ENCODE measurements at places on chromosomes 2 and 18.

DNA sequence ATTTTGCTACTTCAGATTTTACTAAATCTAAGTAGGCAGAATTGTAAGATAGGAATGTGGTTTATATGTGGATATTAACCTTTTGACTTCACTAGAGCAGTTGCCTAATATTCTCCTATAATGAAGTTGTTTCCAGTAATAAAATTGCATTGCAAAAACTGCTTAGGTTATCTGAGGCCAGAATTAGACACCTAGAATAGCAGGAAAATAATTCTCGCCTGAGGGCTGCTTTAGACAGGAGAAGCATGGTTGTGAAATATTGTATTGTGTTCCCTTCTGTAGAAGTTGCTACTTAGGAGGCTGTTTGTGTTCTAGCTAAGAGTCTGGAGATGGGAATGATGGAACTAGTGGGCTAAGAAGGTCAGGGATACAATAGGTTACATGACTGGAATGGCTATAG, 146.3 kb downstream of the PLCL1 start:
- no peak for ATAC-seq

DNA sequence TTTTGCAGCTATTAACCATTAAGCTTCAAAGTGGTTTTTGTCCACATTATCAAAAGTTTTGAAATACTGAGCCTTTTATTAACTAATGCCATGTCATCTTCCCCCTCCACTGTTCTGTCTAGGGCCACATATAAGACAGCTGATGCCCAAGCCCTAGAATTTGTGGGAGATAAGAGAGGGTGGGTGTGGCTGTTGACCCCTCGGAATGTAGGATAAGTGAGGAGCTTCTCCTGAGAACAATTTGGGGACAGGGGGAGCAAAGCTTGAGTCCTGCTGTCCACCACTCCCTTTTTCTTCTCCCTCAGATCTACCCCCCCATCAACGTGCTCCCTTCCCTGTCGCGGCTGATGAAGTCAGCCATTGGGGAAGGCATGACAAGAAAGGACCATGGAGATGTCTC, 14.3 kb upstream of the ANKRD53 start:
- no peak for ATAC-seq

DNA sequence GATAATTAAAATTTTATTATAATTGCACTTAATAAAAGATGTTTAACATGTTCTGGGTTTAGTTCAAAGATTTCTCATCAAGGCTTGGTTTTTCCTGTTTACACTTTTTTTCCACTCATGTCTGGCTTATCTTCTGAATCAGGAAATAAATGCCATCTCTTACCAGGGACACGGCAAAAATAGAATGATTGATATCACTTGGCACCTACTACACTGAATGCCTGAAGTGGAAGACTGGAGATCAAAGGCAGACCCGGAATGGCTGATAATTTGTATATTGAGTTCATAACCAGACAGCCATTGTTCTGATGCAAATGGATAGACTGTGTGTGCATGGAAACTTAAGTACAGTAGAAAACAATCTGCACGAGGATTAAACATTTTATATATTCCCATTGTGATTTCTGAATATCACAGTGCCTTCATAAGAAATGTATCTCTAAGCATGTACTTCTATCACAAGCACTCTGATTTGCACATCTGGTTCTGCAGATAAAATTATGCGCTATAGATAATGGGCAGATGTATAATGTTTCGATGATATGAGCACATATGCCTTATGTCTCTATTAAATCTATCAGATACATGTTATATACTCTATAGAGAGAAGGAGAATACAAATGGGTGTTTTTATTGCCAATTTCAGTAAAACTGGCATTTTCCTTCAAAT, 304.8 kb downstream of the RND3 start:
- ATAC-seq = no peak

DNA sequence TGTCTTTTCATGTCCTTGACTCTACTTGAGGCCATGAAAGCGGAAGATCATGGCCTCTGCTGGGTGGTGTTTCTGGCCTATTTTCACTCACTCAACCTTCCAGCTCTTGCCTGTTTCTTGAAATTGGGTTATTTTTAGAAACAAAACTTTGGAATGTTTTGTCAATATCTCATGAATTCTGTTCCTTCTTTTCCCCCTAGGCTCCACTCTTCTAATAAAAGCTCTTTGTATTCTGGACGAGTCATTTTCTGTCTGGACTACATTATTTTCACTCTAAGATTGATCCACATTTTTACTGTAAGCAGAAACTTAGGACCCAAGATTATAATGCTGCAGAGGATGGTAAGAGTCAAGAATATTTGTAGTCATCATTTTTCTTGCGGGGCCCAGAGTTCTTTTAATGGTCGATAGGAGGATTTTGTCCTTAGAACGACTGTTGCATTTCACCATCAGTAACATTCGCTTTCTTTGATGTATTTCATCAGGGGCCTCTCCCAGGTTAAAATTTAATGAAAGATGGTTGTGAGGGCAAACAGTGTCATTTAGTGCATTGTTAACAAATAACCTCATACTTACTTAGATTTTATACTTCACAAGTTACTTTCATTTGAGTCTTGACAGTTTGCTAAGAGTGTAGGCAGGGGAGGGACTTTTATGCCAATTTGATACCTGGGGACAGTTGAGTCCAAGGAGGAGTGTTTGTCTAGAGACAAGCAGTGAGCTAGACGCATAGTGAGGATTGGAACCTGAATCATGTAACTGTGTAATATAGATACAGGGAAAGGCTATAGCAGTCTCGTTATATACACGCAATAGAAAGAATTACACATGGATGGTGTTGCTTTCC, 64.6 kb downstream of the TRPM8 start:
- no peak for ATAC-seq

GRCh38 chr2:22626621-22627020, 758.4 kb upstream of the KLHL29 start:
- no peak for ATAC-seq
